A172 (cell line): ENCODE measurements at places on chromosomes 13 and 19.

DNA sequence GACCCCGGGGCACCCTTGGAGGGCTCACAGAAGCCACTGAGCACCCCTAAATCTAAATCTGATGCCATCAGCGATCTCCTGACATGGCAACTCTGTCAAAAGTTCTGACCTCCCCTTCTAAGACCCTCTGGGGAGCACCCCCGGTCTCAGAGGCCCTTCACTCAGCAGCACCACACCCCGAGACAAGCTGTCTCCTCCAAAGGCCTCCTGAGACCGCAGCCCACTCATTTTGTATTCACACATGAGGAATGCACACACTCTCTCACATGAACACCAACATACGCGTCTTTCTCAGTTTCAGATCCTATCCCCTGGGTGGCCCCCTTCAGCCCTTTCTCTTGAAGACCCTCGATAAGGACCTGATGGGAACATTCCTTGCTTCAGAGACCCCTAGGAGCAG, 2.6 kb downstream of the NDUFA11 start:
- DNase-seq, result no peak

DNA sequence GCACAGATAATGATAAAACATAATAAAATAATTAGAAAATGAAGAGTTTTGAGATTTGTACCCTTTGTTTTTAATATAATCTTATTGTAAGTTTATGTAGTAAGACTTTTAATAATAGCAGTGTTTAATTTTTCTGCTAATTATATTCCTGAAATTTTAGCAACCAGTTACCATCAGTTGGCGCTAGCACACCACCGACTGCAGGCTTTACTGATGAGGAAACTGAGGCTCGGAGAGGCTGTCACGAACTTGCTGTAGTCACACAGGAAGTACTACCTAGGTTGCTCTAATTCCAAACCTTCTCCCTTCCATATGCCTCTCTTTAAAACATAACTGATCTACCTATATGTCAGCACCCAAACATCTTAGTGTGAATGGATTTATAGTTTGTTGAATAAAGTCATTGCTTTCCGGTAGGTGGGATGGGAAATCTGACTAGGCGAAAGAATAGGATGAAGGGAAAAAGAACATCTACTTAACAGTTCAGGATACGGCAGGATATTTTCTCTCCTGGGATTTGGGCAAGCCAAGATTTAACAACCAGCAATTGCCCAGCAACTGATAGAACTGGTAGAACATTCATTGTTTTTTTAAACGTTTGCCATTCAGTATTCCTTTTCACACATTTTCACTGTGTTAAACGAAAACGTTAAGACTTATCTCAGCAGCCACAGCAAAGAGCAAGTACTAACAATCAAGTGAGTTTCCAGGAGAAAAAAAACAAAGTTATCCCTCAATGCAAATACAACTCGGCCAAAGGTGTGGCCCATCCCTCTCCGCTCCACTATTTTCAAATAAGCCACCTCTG, 822 bp upstream of the RFXAP start:
- DNase-seq, result no peak

- no peak for DNase-seq
Measured at GRCh38 chr13:101217086-101217485, 199.2 kb downstream of the NALCN start.

GRCh38 chr13:55497486-55497885, 1643.2 kb upstream of the PRR20A start:
- DNase-seq, result no peak

DNA sequence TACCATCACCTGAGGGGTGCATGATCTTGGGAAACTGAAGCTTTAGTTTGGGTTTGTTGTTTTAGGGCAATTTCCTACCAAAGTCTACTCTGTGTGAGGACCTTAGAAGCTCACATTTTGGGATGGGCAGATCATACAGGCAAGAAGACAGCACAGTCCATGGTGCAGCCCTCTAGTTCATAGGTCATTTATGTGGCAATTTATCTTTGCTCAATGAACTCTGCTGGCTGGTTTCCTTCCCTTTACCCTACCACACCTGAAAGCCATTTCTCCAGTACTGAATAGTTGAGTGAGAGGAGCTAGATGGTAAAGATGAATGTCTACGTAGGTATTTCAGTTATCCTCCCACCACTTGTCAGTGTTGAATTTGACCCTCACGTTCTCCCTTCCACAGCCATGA, 87.5 kb upstream of the KLF12 start:
- no peak for DNase-seq

GRCh38 chr13:52765611-52766390, 26.2 kb upstream of the CNMD start:
- no peak for DNase-seq

DNA sequence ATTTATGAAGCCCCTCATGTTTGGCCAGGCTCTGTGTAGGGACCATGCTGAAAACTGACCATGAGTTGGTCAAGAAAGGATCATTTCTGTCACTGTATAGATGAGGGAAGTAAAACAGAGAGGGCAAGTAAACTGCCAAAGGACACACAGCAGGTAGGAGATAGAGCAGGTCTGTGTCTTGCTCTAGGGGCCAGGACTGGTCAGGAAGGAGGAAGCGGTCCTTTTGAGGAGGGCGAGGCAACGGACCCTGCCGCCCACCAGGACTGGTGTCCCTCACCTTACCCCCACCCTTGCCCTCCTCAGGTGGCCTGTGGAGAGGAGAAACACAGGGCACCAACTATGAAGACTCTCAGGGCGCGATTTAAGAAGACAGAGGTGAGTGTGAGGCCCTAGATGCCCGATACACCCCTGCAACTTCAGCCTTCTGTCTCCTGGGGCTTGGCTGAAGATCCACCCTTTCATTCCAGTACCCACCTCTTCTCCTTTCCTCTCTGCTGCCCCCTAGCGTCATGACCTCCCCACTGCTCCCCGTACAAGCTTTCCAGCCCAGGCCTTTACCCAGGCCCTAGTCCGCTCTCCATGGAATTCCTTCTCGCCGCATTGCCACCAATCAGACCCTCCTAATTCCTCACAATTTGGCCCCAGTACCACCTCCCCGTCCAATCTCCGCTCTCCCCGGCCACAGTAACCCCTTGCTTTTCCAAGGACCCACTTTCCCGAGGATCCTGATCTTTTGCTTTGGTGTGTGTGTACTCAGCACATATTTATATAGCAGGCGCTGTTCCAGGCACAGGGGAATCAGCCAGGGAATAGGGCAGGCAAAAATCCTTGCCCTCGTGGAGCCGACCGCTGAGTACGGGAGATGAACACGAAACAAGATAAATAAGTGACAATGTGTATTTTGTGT, 3.9 kb downstream of the ANKRD24 start:
- peak; percentile 78 for DNase-seq

DNA sequence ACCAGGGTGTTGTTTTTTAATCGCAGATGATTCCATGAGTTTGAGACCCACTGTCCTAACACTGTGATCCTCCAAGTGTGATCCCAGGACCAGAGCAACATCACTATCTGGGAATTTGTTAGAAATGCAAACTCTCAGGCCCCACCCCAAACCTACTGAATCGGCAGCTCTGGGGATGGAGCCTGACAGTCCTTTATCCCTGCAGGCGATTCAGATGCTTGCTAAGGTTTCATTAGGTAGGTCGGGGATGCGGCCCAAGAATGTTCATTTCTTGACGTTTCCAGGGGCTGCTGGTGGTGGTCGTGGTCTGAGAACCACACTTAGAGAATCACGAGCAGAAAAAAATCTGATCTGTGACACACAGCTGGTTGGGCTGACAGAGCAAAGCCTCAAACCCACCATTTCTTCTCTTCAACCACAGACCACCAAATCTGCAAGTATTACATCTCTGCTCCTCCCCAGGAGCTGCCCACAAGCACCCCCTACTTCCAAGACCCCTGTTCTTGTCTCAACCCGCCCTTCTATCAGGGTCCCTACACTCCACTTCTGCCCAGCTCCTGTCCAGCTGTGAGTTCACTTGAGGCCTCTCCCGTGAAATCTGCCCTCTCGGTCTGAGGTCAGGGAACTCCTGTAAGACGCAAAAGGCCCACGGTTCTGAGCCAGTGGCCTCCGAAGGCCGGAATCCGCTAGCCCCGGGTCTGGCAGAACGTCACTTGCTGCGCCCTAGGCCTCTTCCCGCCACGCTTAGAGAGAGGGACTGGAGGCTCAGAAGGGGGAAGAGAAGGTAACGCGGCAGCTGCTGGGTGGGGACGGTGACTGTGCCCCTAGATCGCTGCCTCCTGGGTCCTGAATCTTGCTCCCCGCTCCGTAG, 1.1 kb upstream of the FARP1 start:
- DNase-seq, result no peak

DNA sequence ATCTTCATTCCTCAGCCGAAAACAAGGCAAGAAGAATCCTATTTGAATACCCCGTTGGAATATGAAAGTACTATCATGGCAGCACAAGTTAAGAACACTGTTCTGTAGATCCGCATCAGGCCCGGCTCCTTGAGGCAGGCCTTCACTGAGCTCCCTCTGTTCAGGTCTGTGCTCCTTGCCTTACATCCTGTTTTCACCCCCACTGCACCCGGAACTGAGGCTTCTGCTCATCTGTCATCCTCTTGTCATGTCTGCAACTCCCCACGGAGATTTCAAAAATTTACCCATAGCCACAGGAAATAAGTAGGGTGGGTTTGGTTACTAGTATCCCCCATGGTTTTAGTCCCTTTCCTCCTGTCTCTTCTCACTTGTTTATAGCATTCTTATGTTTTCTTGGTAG, 861.9 kb downstream of the GPC5 start:
- no peak for DNase-seq

- DNase-seq, result no peak
Measured at GRCh38 chr13:28559636-28560259, 64.8 kb upstream of the FLT1 start.

- no peak for DNase-seq
Measured at GRCh38 chr13:108408672-108409071, 139.2 kb downstream of the TNFSF13B start.

DNA sequence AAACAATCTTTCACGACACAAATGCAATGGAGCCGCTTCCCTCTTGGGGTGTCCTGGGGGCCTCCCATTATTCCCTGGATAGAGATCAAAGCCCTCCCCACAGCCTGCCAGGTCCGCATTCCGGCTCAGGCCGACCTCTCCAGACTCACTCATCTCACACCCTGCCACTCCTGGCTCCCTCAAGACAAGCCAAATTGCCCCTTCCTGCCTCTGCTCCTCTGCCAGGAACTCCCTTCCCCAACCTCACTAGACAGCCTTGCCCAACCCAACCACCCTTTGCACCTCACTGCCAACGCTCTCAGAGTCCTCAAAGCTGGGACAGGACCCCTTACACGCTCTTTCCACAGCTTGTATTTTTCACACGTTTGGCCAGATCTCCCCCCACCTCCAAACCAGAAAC, 1.5 kb downstream of the ABHD17A start:
- DNase-seq, result no peak

- no peak for DNase-seq
Measured at GRCh38 chr19:29499261-29499920, 26.4 kb upstream of the VSTM2B start.

DNA sequence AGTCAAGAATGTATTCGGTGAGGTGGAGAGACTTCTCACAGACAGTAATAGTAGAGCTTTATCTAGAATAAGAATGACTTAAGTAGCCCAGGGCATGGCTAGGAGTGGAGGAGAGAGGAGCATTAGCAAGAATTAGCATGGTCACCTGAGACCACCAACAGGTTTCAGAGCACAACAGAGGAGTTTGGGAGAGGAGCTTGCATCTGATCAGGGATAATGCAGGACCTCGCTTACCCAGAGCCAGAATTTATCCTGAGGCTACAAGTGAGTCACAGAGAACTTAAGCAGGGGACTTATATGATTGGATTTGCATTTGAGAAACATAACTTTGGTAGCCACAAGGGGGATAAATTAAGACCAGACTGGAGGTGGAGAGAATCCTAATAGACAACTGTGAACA, 102.1 kb upstream of the FNDC3A start:
- DNase-seq, result no peak

GRCh38 chr13:51727634-51728274, 76.2 kb downstream of the DHRS12 start:
- no peak for DNase-seq

GRCh38 chr13:79508224-79508961, 27.4 kb downstream of the NDFIP2 start:
- DNase-seq, result no peak

GRCh38 chr13:111970494-111971141, 96.3 kb upstream of the SOX1 start:
- DNase-seq, result no peak

- DNase-seq, result peak; percentile 95
Measured at GRCh38 chr19:40464059-40465024, 1.2 kb downstream of the BLVRB start.

DNA sequence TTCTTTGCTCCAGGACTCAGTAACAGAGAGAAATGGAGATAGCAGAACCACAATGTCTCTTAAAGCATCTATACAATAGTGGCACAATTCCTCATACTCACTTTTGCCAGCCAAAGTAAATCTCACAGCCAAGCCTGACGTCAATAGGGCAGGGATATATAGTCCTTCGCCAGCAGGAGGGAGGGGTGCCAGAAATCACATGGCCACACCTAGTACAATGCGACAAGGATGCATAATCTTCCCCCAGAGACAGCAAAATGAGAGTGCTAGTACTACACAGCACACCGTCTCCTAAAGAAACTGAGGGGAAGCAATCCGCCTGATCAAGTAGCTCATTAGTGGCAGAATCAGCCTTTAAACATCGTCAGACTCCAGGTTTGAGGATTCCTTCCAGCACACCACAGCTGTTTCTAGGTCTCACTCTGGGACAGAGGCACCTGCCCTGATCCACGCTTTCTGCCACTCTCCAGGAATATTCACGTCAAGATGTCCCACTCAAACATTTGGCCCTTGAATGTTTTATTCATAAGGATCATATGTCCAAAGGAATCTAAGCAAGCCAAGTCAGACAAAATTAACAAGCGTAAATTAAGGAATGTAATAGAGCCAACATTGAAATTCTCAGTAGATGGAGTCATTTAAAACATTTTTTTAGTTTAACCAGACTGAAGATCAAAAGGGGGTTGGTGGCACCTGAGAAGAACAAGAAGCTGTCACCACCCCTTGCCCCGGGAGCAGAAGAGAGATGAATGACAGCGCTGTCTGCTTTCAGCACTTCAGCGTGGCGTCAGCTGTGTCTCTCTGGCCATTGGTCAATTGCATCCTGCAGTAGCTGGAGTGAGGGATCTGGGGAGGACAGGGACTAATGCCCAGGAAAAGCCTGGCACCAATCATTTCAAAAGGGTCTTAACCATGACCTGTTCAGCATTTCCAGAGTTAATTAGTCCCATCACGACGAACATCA, 63.5 kb upstream of the SERP2 start:
- no peak for DNase-seq

GRCh38 chr19:54188215-54188871, 1.0 kb downstream of the MBOAT7 start:
- peak; percentile 92 for DNase-seq

DNA sequence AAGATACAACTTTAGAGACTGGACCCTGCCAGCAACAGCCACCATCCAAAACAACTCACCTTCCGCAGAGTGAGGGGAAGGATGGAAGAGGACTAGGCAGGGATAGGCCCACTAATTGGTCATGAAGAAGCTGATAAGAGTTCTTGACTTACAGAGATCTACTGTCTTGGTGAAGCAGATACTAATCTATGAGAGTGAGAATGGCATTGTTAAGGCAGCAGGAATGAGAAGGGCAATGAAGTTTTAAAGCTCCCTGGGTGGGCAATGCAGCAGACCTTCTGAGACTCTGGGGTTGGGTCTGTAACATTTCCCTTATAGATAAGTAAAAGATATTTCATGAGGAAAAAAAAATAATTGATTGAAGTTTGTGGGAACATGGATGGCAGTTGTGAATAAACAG, 63.7 kb downstream of the KLF12 start:
- no peak for DNase-seq

- DNase-seq, result no peak
Measured at GRCh38 chr19:7968008-7968795, 24.7 kb upstream of the TIMM44 start.

- DNase-seq, result no peak
Measured at GRCh38 chr13:43307221-43307920, 284.0 kb downstream of the DNAJC15 start.
